ENCODE measurements at places on chromosomes 5 and 9.

DNA sequence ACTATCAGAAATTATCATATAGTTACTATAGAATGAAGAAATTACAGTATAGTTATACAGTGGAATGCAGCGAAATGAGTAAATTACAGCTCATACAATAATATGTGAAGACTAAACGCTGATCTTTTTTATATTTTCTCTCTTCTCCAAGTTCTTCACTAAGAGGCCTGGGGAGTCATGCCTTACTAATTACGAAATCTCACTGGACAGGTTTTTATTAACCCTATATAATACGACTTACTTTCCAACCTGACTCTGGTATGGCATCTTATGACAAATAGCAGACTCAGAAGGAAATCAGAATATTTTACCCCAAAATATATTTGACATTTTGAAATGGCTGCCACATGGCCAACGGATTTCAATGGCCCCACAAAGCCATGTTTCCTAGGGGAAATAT lies 9.1 kb downstream of the CARNMT1 start:
- no peak for DNase-seq

GRCh38 chr5:177146891-177147638 lies 13.5 kb downstream of the NSD1 start:
- no peak for DNase-seq

- DNase-seq, result no peak
Observed at GRCh38 chr5:25892211-25892610, 1146.2 kb downstream of the CDH9 start.

- DNase-seq, result no peak
Observed at GRCh38 chr5:79575996-79576395, 36.2 kb upstream of the TENT2 start.

DNA sequence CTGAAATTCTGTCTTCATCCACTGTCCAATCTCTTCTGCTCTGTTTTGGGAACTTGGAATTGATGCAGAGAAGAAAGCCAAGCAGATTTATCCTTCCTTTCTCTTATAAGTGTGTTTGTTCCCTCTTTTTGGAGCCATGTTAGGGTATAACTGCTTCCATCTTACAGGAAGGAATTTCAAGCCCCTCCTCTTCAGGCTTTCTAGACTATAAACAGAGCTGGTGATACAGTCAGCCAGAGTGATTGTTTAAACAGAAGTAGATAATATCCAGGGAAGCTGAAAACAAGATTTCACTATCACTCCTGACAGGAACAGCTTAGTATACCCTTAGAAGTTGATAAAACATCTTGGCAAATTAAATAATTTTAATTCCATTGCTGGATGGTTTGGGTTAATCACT lies 102.1 kb upstream of the DMRT1 start:
- no peak for DNase-seq

DNA sequence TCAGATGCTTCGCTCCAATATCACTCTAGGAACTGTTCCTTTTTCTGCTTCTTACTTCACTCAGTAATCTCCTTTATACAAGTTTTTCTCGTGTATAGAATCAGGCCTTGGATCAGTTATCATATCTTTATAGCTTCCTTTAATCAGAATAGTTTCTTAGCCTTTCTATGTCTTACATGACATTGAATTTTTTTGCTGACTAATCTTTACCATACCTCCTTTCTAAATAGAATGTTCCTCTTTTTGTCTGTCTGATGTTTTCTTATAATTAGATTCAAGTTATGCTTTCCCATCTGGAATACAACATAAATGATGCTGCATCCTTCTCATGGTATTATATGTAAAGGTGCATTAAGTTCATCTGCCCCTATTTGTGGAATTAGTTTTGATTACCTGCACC lies 40.2 kb upstream of the TYRP1 start:
- no peak for DNase-seq

DNA sequence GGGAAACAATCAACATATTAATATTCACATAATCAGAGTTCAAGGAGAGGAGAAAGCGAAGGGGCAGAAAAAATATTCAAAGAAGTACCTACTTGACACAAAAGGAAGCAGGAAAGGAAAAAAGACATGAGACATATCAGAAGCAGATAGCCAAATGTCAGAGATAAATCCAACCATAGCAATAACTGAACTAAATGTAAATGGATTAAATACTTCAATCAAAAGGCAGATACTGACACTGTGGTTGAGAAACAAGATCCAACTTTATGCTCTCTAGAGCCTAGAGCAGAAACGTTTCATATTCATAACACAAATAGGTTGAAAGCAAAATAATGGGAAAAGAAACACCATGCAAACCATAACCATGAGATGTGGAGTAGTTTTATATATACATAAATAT lies 9.0 kb downstream of the MRPS2 start:
- DNase-seq, result no peak
